ENCODE measurements at places on chromosomes 3 and 15.

DNA sequence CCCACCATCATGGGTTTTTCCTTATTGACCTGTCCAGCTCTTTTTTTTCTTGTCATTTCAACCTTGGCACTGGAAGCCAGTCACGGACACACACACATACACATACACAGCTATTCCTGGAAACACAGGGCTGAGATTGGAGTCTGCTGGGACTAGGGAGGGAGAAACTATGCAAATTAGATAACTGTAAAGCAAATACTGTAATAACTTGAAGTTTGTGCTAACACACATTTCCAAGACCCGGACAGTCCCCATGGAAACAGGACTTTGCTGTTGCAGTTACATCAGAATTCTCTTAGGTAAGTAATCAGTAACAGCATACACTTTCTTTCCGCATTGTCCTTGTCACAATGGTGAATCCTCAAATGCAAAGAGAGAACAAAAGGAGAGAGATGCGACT lies 304.4 kb downstream of the KBTBD8 start:
- DNase-seq, result no peak

GRCh38 chr3:11600501-11601282 lies 43.0 kb downstream of the VGLL4 start:
- DNase-seq, result peak; percentile 77

GRCh38 chr3:185629554-185630181 lies 43.6 kb downstream of the SENP2 start:
- no peak for DNase-seq

DNA sequence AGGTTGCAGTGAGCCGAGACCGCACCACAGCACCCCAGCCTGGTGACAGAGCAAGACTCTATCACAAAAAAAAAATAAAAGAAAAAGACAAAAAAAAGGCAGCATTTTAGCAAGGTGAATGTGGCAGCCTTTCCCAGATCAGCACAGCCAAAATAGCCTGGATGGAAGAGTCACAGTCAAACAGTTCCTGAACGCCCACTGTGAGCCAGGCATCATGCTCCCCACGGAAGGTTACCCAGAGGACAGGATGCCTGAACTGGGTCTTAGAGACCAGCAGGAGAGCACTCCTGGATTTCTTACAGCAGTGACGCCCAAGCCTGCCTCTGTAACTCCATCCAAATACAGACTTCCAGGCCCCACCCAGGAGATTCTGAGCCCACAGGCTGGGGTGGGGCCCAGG lies 4.5 kb downstream of the XXYLT1 start:
- DNase-seq, result no peak

- no peak for DNase-seq
Measured at GRCh38 chr3:159907828-159908227, 80.8 kb upstream of the IL12A start.

GRCh38 chr3:13559764-13560525 lies 11.0 kb downstream of the FBLN2 start:
- no peak for DNase-seq

DNA sequence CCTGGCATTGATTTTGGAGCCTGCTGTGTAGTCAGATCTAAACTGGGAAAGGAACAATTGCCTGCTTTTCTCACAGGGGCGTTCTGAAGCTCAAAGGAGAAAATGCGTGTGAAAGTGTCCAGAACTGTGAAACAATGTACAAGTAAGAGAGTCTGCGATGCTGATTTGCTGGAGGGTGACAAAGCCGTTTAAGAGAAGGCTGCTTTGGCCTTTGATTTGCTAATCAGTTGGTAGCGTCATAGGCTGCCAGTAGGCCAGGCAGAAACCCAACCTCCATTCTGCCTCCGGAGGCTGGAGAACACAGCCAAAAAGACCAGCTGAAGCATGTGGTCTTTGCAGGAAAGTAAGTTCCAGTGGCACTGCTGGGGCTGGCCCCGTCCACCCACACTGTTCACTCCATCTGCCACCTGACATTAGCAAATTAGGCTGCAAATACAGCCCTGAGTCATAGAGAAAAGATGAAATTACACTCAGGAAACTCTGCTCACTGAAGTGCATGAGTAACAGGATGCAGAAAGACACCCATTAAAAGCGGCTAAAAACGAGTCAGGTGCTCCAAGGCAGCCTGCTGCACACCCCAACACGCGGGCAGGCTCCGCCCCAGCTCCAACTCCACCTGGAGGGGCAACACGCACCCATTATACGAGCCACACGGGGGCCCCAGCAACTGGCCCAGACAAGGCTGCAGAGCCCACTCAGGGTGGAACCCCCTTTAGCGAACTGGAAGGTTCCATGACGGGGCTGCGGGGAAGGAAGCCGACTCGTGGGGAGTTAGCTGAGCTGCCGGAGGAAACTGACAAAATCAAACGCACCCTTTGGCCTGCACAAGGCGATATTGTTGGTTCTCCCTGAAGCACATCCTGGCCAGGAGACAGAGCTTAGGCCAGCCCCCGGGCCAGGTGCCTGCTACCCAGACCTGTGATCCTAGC lies 31.6 kb downstream of the ZDHHC19 start:
- peak; percentile 59 for DNase-seq

DNA sequence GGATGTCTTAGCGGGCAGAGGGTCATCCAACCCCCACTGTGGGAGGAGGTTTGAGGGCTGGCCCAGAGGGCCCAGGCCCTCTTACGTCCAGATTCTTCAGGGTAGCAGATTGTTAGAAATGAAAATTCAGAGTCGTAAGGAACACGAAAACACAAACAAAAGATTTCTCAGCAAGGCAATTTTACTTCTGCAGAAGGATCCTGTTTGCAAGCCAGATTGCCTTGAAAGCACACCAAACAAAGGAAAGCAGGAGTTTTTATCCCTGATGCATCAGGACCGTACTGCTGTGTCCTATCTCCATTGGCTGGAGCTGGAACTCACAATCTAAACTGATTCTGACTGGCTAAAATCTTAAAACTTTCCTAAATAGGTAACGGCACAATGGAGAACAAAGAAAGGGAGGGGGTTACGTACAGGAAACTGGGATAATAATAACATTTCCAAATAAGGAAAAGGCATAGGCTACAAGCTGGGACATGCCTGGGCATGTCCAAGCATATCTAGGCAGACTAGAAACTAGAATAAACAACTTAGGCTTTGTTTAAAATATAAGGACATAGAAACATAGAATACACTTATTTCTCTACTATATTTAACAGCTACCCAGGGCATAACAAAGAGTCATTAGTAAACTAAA lies 97.3 kb upstream of the C2CD4B start:
- DNase-seq, result no peak

GRCh38 chr15:49382394-49382793 lies 40.6 kb upstream of the FGF7 start:
- DNase-seq, result no peak
